ENCODE measurements at places on chromosomes 13 and 19.

GRCh38 chr13:19581675-19582074 lies 20.3 kb upstream of the TPTE2 start:
- DNase-seq: no peak

- DNase-seq: no peak
Observed at GRCh38 chr13:75467040-75467728, 14.8 kb downstream of the TBC1D4 start.

DNA sequence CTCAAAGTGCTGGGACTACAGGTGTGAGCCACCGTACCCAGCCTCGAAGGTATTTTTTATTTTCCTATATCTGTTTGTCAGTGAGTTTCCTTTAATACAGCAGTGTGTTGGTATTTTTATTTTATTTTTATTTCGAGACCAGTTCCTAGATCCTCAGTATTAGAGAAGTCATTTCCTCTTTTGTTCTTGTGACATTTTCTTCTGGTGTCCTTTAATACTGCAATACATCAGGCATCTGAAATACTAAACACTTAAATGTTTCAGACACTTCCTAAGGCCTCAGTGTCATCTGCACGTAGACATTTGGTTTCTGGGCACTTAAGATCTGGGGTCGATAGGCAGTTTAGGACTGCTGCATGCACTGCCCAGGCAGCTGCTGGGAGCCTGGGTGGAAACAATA lies 22.5 kb downstream of the GATAD2A start:
- no peak for DNase-seq

DNA sequence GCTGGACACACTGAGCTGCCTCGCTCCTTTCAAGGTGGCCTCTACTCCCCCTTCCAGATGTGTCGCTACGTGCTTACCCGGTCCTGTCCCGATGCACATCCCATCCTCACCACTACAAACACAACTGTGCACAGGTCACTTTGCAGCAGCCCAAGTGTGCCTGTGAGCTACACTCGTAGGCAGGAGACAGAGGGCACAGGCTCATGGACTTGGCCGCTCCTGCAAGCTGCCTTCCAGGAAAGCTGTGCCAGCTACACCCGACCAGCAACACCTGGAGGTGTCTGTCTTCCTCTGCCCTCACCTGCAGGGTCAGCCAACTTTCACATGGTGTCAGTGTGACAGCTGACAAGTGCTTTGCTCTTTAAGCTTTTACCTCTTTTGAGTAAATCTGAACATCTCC lies 15.4 kb downstream of the CARS2 start:
- no peak for DNase-seq

GRCh38 chr13:83365723-83366122 lies 516.6 kb downstream of the SLITRK1 start:
- DNase-seq: no peak

GRCh38 chr19:11405846-11406643 lies 13.1 kb downstream of the RGL3 start:
- DNase-seq: no peak

- no peak for DNase-seq
Observed at GRCh38 chr13:39209731-39210531, 171.7 kb downstream of the NHLRC3 start.

GRCh38 chr13:54185785-54186184 lies 1157.2 kb downstream of the OLFM4 start:
- no peak for DNase-seq

- DNase-seq: no peak
Observed at GRCh38 chr13:49307365-49307764, 59.6 kb downstream of the CDADC1 start.

DNA sequence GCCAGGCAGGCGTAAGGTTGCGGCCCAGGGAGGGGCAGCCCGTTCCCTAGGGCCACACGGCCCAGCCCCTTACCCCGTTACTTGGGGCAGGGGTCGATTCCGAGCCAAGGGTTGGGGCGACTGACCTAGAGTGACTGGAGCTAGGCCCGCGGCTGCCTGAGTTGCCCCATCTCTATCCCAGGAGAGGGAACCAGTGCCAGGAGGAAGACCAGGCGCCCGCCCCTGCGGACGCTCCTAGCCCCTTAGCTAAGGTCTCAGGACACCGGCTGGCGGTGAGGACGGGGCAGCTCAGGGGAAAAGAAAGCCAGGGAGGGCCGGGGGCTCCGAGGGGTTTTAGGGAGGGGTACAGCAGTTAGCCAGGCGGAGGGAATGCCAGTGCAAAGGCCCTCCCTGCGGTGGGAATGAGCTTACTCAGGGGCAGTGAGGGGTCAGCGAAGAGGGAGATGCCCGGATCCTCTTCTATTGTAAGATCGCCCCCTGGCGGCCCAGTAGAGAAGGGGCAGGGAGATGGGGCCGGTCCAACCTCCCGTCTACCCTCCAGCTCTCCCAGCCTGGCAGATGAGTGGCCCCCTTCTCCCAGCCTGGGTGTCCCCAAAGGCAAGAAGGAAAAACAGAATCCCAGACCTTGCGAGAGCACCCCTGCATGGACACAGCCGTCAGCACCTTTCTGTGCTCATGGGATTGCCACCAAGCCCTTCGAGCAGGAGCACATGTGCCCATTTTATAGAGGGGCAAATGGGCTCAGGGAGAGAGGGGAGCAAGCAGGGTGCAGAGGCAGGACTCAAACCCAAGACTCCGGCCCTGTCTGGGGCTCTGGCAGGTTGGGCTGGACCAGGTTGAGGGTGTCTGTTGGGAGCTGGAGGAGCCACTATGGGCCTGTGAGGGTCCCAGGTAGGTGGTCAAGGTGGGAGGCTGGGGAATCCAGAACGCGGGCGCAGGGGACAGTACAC lies 16.3 kb downstream of the CILP2 start:
- peak; percentile 35 for DNase-seq
